AG10803 (cell line): ENCODE measurements at places on chromosomes 5 and 9.
A peak's percentile ranks its signal among the peaks of the same experiment; 100 is the strongest.

DNA sequence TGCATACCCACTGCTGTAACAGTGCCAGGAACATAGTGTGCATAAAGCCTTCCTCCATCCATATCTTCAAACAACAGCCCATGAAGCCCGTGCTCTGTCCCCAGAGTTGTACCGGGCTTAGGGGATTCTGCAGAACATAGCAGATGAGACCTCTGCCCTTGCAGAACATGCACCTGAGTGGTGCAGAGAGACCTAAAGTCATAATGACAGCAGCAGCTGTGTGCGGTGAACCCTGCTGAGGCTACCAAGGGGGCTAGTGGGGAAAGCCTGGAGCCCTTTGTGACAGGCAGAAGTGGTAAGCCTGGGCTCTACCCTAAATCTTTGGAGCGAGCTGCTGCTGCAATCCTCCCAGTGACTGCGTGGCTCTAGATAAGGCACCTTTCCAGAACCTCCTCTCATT lies 32.2 kb upstream of the BRD3 start:
- no peak for DNase-seq

DNA sequence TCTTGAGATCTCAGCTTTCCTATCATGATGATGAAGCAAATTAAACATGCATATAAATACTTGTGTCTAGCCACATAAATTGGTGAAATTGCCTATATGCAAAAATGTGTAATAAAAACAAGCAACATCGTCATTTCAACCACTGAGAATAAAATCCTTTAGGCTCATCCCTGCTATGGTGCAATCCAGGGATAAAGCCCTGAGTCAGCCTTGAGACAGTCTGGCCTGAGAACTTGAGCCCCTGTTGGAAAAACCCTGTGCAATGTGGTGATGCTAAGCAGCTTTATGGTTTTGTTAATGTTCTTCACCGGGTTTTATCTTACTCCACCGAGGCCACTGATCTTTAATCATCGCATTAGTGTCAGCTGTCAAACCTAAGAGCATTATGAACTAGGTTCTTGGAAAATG lies 170.5 kb downstream of the DCP2 start:
- peak; percentile 91 for DNase-seq

DNA sequence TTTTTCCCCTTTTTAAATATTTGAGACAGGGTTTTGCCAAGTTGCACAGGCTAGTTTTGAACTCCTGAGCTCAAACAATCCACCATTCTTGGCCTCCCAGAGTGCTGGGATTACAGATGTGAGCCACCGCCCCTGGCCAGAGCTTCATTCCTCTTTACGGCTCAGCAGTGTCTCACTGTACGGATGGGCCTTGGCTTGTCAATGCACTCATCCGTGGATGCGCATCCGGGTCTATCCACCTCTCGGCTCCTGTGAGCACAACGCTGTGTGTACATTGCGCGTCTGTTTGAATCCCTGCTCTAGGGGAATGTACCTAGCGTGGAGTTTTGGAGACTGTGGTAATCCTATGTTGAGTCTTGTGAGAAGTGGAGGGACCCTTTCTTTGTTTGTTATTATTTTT lies 10.9 kb upstream of the EGFL7 start:
- DNase-seq, result no peak

- DNase-seq, result no peak
These were observed 23.9 kb upstream of the DMRT3 start for GRCh38 chr9:952546-952945.

- peak; percentile 92 for DNase-seq
These were observed at the start of gene CXXC5 for GRCh38 chr5:139648205-139649081. TSS of gene CXXC5 (plus strand) at chr5:139648349. CDS start at chr5:139680524, 32,175 bp downstream.

DNA sequence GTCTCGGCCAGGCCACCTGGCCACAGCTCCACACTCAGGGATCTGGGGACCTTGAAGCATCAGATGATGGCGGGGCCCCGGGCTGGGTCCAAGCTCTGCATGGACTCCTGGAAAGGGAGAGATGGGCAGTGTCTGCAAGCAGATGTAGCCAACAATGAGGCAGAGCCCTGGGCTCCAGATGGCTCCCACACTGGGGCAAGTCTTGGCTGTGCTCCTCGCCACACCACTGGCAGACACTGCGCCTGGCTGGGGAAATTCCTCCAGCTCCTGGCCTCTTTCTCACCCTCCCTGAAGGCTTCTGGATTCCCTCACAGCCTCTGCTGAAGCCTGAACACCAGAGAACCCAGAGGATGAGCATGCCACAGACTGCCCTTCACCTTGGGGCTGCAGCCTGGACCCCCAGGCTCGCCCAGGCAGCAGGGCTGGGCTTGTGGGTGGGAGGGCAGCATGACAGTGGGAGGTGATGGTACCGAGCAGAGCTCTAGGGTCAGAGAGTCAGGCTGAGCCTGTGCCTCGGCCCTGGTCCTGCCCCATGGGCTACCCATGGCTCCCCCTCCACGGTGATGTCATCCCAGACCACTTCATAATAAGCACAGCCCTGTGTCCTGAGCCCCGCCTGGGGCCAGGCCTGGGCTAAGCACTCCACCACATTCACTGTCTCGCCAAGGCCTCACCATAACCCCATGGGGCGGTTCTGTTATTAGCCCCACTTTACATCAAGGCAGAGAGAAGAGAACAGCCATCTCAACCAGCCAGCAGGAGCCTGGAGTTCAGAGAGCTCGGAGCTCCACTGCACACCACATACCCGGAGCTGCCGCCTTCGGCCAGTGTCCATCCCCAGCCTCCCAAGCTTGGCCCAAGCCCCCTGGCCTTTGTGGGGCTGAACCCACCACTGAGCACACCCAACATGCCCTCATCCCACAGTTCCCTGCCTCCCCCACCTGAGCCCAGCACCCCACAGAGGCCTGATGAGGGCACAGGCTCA lies 62.2 kb upstream of the ADAMTS2 start:
- peak; percentile 77 for DNase-seq

DNA sequence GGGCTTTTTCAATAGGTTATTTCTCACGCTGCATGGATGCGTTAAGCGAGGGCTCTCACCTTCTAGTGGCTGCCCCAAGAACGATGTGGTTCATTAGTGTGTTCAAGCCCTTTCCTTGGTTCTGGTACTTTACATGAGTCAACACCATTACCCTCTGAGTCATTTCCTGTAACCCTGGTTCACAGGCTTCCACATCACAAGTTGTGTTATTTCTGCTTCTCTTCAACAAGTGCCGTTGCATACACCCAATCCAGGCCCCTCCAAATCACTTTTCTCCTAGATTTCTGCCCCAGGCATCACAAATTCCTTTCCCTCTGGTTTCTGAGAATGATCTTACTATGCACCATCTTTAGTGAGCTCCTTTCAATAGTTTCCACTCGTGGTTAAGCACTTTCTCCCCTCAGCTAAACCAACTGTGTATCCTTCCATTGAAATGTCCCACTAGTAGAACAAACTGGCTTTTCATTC lies 69.5 kb upstream of the RAD23B start:
- DNase-seq, result peak; percentile 89

DNA sequence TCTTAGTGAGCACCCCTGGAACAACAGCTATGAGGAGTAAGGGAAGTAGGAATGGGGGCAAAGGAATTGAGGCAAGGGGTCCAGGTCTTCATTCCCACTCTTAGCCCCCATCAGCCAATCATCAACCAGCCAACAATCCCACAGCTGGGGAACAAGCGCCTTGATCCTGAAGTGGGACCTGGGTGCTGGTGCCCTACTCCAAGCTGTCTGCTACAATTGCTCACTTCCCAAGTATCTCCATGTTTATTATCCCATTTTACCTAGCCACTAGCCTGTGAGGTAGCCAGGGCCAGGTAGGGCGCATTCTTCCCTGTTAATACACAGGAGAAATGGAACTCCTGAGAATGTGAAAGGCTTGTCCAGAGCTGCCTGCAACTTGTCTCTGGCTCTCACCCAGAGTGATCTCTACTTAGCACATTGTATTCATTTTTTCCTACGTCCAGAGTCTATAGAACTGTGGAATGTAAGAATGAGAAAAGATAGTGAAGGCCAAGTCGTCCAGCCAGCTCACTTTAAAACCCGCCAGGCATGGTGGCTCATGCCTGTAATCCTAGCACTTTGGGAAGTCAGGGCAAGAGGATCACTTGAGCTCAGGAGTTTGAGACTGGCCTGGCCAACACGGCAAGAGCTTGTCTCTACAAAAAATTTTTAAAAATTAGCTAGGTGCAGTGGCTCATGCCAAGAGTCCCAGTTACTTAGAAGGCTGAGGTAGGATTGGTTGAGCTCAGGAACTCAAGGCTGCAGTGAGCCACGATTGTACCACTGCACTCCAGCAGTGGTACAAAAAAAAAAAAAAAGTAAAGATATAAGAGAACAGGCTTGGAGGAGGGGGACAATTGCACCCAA lies 6.2 kb upstream of the DNAJC18 start:
- DNase-seq, result peak; percentile 87

- no peak for DNase-seq
These were observed 476.0 kb downstream of the SPATA31A7 start for GRCh38 chr9:61665829-61666228.

DNA sequence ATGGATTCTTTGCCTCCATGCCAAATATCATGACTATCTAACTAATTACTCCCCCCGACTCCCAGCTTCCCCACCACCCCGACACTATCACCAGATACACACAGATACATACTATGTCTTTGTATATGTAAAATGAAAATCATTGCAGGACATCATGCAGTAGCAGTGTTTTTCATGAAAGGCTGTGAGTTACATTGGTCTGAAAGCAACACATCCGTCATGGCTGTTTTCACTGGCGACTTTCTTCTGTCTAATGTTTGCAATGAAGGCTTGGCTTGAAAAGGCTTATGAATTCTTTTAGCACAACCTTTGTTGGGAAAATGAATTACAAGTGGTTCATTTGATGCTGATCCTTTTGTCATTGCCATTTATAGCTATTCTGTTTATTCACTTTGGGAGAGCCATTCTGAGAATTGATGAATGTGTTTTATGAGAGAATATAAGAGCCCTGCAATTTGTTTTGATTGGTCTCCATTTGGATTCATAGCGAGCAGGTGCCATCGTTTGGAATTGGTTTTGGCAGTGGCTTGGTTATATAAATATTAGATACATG lies 103.4 kb downstream of the PIP5K1B start:
- DNase-seq, result no peak

DNA sequence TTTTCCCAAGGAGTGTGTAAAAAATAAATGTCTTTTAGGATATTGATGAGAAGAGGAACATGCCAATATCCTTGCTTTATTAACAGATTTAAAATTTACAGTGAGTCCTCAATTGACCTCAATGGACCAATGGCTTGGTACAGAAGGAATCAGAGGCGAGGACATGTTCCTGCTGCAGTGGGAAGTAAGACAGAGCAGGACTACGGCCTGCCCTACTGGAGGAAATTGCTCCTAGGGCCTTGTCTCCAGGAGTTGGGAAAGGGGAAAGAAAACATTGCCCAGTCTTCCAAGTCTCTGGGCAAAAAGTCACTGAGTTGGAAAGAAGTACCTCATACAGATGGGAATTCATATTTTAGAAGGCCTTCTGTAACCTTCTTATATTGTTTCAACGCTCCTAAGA lies 33.1 kb upstream of the UGT3A2 start:
- DNase-seq, result no peak

GRCh38 chr5:56251440-56251839 lies 18.3 kb upstream of the ANKRD55 start:
- no peak for DNase-seq

- DNase-seq, result no peak
These were observed 10.3 kb upstream of the NPR2 start for GRCh38 chr9:35781066-35781465.

- DNase-seq, result peak; percentile 62
These were observed 22.3 kb downstream of the RFK start for GRCh38 chr9:76371901-76372300.

- DNase-seq, result peak; percentile 28
These were observed 3.8 kb downstream of the ATP6V1G1 start for GRCh38 chr9:114591291-114591787.

DNA sequence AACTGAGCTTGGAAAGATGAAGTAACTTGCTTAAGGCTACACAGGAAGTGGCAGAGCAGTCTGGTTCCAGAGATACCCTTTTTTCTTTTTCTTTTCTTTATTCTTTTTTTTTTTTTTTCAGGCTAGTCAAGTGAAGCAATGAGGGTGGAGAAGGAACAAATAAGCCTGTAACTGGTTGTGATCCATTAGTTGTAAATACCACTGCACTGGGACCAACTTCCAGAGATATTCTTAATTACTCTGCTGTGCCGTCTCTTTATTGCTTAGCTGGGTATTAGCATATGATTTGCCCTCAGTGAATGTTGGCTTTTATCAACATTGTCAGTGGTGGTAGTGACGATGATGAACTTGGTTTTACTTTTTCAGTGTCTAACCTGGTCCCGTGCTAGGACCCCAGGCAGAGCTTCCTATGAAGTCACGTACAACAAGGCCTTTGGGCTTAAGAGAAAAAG lies 26.7 kb downstream of the LNPEP start:
- no peak for DNase-seq

- no peak for DNase-seq
These were observed 23.4 kb upstream of the STRBP start for GRCh38 chr9:123291736-123292135.

- peak; percentile 33 for DNase-seq
These were observed 235.8 kb downstream of the ROR2 start for GRCh38 chr9:91714020-91714806.
